ENCODE measurements at places on chromosomes 5 and 9.

- DNase-seq = no peak
These were observed 9.7 kb downstream of the NIPAL4 start for GRCh38 chr5:157469687-157470086.

- DNase-seq = no peak
These were observed 25.5 kb upstream of the ITGA2 start for GRCh38 chr5:52963636-52964035.

DNA sequence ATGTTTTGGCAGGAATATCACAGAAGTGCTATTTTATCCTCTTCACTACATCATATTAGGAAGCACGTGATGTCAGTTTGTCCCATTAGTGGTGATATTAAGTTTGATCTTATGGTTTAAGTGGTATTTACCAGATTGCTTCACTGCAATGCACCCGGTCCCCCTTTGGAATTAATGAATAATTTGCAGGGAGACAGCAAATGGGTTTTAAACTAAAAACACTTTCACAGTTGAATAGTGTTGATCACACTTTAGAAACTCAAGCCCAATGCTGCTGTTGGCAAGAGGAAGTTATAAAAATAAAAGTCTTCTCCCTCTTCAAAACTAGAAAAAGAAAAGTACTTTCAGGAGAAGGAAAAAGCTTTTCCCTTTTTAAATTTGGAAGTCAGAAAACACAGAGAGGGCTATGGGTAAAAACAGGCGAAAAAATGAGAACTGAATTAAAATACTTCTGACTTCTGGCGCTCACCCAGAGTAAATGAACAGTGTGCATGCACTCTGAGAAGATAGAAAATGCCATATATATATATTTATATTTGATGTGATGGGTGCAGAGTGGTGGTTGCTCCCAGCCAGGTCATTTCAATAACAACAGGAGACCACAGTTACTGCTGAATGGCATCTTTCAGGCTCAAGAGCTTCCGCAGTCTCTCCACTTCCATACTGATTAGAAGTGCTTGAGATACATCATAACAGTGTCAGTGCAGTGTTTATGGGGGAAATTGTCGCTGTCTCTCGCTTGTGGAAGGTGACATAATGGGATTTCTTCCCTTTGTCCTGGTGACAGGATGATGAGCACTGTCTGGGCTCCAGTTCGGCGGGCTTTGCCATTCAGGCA, 278.0 kb downstream of the ZSWIM6 start:
- DNase-seq = no peak

- peak; percentile 68 for DNase-seq
These were observed 629 bp upstream of the BICD2 start for GRCh38 chr9:92764988-92765936.

DNA sequence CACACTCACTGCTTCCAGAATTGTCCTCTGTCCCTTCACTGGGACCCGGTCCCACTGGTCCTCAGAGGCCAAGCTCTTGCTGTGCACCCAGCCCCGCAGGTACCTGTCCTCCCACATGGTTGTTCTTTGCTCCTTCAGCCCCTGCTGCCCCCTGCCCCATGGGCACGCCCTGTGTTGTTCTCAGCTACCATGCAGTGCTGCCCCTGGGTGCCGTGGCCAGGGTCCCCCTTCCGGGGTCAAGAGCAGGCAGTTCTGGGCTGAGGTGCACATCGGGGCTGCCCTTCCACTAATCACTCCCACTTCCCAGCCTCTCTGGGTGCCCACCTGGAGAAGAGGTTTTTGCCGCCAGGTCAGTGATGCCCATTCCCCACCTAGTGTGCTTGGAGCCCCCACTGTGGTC, 31.9 kb upstream of the SUSD3 start:
- no peak for DNase-seq

- no peak for DNase-seq
These were observed 67.9 kb upstream of the ANKRD55 start for GRCh38 chr5:56301069-56301468.

- DNase-seq = no peak
These were observed 5.5 kb downstream of the FSTL4 start for GRCh38 chr5:133606835-133607234.

GRCh38 chr9:127712371-127712770, 3.1 kb downstream of the PTRH1 start:
- DNase-seq = no peak

GRCh38 chr9:135048046-135048757, 39.3 kb upstream of the OLFM1 start:
- no peak for DNase-seq

GRCh38 chr5:74942622-74943286, 76.6 kb upstream of the FAM169A start:
- DNase-seq = no peak

DNA sequence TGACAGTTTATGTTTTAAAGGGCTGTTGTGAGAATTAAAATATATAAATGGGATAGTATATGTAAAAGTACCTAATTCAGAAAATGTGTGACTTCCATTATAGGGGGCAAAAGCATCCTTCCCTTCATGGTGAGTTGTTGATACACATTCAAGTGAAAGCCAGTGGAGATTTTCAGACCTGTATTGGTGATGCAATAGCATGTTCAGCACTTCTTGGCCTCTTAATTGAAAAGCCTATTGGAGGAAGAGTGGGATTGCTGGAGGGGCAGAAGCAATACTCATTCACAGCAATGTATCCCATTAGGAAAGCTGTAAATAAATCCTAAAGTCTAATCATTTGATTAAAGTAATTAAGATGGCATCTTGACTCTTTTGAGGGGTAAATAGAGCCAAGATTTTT, 17.4 kb downstream of the TRIM32 start:
- no peak for DNase-seq

DNA sequence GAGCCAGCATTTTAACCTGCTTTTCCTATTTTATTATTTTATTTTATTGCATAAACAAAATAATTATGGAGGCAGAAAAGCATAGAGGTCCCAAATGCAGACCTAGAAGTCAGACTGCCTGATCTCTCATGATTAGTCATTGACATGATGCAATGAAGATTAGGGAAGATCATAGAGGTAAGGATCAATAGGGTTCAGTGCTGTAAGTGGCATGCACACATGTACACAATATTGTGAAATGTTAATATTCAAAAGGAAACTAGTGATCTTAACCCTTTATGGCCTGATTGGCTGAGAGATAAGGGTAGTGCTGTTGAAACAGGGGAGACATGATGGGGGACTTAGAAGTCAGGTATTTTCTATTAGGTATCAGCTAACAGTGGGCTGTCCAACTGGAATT, 1.1 kb upstream of the FRRS1L start:
- no peak for DNase-seq

DNA sequence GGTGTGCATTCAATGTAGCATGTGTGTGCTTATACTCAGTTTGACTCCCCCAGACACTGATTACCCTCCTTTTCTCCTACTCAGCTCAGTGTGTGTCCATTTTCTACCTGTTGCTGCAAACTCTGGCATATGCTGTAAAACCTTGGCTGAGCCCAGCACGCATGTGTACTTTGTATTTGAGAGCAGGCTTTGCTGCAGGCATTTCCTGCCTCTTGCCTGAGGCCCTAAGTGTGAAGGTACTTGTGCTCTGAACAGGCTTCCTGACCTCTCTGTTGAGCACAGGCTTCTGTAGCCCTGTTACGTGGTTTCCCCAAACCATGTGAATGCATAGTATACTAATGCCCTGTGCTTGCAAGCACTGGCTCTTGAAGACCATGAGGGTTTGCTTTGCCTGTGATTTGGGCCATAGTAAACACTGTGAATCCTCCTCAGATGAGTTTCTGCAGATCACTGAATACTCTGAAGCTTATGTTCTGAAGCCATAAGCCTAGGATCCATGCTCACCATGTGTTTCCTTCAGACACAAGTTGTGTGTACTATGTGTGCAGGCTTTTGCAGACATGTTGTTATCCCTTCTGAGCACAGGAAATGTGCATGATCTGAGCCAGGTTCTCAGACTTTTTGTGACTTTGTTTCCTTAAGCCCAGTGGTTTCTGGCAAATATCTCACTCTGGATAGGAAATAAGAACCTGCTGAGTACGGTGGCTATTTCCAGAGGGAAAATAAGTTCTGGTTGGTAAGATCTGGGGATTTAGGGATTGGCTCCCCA, 124.9 kb upstream of the RUSC2 start:
- DNase-seq = no peak

GRCh38 chr9:4146293-4146692, 153.6 kb downstream of the GLIS3 start:
- no peak for DNase-seq

- DNase-seq = no peak
These were observed 4.7 kb downstream of the SPOUT1 start for GRCh38 chr9:128824911-128825310.

GRCh38 chr9:83000765-83001164, 62.2 kb downstream of the RASEF start:
- no peak for DNase-seq

DNA sequence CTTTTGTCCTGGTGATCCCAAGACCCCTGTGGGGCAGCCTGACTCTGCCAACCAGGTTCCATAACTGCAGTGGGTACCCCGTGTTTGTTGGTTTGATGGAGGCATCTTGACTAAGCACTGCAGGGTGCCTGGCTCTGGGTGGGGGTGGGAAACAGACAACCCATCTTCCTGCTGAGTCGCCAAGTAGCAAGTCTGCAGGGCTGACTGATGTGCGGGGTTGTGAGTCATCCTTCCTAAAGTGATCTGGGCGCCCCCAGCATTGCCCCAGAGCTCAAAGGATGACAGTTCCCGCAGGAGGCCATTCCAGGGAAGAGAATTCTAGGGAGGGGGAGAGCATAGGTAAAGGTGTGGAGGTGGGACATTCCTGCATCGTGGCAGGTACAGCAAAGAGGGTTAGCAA, 23.5 kb downstream of the DAB2IP start:
- DNase-seq = no peak

- DNase-seq = no peak
These were observed 141.5 kb downstream of the OSTF1 start for GRCh38 chr9:75229605-75230332.

GRCh38 chr5:170117736-170118135, 12.0 kb downstream of the FOXI1 start:
- no peak for DNase-seq

DNA sequence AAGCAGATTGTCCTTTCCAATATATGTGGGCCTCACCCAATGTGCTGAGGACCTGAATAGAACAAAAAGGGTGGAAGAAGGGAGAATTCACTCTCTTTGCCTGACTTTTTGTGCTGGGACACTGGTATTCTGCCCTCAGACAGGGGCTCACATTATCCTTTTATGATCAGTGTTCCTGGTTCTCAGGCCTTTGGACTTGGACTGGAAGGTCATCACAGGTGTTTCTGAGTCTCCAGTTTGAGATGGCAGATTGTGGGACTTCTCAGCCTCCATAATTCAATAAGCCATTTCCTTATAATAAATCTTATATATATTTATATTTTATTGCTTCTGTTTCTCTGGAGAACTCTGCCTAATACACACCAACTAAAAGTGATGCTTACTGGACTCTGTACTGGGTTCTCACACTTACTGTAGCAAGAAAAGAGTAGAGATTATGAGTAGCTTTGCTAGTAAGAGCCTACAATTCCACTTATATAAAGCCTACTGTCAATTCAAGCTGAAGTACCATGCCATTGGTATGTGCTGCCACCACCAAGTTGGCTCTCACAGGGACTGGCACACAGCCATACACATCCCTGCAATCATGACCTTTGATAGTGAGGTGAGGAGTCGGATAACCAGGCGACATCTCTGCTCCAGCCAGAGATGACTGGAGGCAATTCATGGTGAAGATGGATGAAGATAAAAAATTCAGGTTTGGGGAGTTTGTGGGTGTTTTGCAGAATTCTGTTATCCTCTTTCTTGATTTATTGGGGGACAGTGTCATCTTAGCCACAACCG, 130.7 kb upstream of the NR3C1 start:
- no peak for DNase-seq

DNA sequence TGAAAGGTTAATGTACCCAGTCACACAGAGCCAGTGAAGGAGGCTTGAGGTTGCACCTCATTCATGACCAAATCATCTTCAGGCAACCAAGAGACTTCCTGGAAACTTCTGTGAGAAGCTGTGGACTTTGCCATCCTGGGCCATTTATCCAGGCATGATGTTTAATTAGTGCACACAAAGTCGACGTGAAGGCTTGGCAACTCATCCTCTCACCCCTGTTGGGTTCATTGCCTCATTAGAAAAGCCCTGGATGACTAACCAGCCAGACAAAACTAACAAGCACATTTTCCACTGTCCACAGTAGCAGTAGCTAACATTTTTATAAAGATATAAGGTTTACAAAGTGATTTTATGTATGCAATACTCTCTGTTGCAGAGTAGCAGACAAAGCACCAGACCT, 65.7 kb upstream of the ZNF462 start:
- DNase-seq = no peak

- DNase-seq = no peak
These were observed 232.1 kb upstream of the PCSK5 start for GRCh38 chr9:75658301-75658905.

DNA sequence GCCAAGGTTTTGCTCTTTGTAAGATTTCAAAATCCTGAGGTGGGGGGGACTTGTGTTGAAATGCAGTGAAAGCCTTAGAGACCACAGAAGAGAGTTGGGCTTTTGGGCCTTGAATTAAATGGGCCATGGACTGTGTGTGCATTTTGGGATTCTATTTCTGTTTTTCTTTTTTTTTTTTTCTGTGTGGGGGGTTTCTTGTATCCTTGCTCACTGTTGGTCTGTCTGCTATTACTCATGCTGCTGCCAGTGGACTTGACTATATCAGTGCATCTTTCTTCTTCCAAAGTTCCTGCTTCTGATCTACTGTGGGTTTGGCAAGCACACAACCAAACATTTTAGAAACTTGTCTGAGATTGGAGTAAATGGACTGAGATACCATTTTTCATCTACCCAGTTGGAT, 344.9 kb downstream of the ARL15 start:
- no peak for DNase-seq

All from SIG-M5 (cell line).